ENCODE measurements at places on chromosomes 1 and 21.

GRCh38 chr1:193697115-193697762 lies 510.8 kb upstream of the B3GALT2 start:
- no peak for DNase-seq

DNA sequence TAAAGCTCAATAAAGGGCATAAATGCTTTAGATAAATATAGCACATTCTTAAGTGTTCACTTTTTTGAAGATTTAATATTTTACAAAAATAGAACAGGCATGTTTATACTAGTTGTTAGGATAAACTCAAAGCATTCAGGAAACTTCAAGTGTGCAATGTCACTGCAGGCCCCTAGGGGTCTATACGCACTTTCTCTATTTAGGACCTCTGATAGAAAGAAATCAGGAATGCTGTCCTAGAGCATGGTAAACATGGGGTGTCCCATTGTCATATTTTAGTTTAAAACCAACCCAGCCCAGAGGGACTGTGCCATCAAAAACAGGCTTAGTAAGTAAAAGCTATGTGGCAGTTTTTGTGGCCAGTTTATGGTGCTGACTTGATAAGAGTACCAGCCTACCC lies 102.2 kb downstream of the BARHL2 start:
- DNase-seq: no peak

DNA sequence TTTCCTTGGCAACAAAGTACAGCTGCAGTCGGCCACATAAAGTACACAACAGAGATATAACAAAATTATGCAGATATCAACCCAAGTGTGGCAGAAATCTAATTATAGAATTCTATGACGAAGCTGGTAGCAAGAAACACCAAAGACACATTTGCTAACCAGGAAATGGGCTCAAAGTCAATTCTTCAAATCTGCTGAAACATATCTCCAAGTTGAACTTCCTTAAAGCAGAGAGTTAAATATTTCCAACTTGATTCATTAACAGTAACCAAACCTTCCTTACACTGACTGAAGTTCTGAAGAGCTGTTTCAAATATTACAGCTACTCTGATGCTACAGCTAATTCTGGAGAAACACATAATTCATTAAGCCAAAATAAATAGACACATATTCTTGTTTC lies 67.6 kb upstream of the SDC3 start:
- peak; percentile 7 for DNase-seq

- DNase-seq: no peak
These were observed 114.1 kb downstream of the TNR start for GRCh38 chr1:175629318-175629694.

DNA sequence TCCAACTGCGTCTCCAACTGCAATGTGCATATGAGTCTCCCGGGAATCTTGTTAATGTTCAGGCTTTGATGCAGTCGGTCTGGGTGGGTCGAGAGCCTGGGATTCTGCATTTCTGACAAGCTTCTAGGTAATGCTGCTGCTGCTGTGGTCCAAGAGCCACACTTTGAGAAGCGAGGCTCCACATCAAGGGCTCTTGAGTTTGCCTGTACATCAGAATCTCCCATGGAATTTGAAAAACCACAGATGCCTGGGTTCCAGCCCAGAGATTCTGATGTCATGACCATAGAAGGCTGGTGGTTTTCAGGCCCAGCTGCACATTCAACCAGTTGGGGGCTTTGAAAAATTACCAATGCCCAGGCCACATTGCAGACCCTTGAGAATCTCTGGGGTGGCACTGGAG lies 93.9 kb upstream of the TARDBP start:
- DNase-seq: no peak

- peak; percentile 11 for DNase-seq
These were observed 82.4 kb downstream of the RAB3GAP2 start for GRCh38 chr1:220189750-220190347.

GRCh38 chr1:197763769-197764168 lies 11.5 kb downstream of the DENND1B start:
- DNase-seq: no peak

DNA sequence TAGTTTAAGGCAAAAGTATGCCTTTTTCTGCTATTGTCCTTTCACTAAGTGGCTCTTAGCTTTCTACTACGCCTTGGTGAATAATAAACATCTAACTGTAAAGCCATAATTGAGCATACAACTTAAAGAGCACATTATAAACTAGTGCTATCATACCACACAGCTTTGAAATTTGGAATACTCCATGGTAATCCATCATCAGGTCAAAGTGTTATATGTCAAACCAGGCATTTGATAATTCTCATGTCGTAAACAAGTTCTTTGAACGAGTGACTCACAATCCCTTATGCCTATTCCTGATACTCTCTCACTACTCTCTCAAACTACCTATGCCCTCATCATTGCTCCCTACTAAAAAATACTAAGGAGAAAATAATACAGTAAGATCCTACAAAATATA lies 60.3 kb upstream of the FMN2 start:
- DNase-seq: no peak

DNA sequence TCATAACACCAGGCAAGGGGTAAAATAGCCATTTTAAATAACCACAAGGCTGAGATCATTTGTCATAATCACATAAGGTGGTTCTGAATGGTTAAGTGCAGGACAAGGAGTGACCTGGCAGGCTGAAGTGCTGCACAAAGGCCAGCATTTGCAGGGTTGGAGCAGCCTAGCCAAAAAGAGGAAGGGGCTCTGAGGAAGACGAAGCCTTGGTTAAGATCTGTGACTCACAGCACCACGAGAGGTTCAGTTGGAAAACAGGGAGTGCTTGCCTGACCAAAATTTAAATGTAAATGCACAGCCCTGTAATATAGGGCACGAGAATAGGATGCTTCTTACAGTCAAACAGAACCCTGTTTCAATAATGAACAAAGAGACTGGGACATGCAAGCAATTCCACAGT lies 12.1 kb downstream of the ATP5PF start:
- DNase-seq: no peak

- DNase-seq: no peak
These were observed 4.0 kb upstream of the FOXD3 start for GRCh38 chr1:63318201-63318979.

- DNase-seq: peak; percentile 30
These were observed 7.0 kb upstream of the CDK11B start for GRCh38 chr1:1665815-1666251.

DNA sequence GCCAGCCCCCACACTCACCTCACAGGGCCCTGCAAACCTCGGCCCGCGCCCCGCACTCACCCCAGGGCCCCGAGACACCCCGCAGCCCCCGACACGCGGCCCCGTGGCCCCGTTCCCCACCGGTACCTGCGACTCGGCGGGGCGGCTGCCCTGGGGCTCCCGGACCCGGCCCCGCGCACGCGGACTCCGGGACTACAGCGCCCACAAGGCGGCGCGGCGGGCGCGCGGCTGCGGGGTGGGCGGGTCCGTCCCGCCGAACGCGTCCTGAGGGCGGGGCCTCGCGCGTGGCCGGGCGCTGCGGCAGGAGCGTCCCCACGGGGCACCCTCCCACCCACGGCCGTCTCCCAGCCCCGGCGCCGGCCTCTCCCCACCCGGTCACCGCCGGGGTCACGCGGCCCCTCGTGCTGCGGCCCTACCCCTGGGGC lies at the start of gene SLC19A1:
SLC19A1 (minus strand) TSS at position 199 of the 425 bp plus-strand sequence. CDS start 4,481 bp downstream, outside the sequence.
- peak; percentile 76 for DNase-seq

DNA sequence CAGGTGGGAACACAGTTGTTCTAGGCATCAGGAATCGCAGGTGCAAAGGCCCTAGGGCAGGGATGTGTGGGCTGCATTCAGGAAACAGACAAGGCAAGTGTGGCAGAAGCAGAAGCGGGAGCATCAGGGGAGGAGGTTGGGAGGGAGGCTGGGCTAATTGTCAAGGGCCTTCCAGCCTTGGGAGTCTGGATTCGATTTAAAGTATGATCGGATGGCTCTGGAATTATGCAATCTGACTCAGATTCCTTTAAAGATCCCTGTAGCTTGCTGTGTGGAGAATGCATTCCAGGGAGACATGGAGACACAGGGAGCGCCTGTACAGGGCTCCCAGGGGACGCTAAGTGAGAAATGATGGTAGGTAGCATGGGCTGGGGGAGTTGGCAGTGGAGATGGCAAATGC lies 86.5 kb downstream of the LACTBL1 start:
- DNase-seq: no peak

GRCh38 chr21:29786496-29787360 lies 153.1 kb downstream of the GRIK1 start:
- no peak for DNase-seq

GRCh38 chr1:212950243-212951125 lies at the start of gene VASH2:
VASH2 (plus strand) TSS chr1:212950541; CDS start chr1:212951543, 1,002 bp downstream.
- peak; percentile 59 for DNase-seq

DNA sequence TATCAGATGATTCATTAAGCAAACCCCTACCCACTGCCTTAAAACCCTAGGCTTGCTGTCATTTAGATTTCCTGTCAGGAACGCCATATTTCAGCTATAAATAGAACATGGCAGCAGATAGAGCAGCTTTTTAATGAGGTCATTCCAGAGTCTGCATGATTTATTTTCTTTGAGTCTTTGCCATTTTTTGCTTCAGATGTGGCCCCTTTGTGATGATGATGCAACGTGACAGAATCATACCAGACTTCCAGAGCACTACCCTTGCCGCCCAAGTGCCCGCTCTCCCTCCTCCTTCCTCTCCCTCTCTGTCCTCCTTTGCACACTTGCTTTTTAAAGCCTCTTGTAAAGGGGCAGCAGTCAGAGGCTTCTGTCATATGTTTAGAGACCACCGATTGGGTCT lies 55.5 kb upstream of the TRIM67 start:
- no peak for DNase-seq

DNA sequence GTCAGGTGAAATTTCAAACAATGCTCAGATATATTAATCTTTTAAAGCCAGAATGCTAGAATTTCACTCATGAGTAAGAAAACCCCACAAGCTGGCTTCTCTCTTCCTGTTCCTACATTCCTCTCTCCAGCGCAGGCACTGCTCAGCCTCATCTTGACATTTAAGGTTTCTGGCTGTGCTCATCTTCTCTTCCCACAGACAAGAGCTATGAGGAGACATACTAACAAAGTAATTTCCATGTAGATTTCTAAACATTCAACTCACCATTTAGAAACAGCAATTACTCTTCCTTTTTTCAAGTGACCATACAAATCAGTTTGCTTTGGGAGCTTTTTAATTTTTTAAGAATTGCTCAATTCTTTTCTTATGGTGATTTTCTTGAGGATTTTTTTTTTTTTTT lies 7.8 kb upstream of the LRRC8D start:
- DNase-seq: no peak

GRCh38 chr1:37676281-37677142 lies 15.8 kb upstream of the CDCA8 start:
- no peak for DNase-seq

- DNase-seq: no peak
These were observed 80.6 kb upstream of the IPO9 start for GRCh38 chr1:201748335-201748734.

DNA sequence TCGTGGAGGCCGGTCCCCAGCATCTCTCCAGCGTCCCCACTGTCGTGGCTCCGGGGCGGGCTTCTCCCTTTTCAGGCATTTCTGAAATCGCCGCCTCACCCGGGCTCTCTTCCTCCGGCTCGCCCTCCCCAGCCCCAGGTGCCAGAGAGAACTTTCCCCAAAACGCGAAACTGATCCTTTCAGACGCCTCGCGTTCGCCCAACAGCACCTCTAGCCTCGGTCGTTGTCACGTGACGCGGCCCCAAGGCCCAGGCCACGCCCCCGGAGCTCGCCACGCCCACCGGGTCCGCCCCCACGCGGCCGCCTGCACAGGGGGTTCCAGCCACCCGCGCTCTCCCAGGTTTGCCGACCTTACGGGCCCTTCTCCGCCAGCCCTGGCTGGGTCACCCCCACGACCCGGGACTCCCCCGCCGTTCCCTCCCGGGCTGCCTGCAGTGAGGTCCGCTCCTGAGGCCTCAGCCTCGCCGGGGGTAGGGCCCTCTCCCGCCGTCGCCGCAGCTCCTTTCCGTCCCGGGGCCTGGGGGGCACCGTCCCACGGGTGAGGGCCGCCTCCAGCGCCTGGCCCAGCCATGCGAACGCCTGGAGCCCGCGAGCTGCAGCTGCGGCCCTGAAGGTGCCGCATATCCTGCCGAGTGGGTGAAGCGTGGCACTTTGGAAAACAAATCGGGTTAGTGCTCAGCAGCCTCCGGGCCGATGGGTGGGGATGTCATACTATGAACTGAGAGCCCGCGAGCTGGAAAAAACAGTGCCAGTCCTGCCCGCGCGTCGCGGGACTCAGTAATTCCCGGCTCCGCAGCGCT lies 21.0 kb downstream of the H3-3A start:
- peak; percentile 94 for DNase-seq

DNA sequence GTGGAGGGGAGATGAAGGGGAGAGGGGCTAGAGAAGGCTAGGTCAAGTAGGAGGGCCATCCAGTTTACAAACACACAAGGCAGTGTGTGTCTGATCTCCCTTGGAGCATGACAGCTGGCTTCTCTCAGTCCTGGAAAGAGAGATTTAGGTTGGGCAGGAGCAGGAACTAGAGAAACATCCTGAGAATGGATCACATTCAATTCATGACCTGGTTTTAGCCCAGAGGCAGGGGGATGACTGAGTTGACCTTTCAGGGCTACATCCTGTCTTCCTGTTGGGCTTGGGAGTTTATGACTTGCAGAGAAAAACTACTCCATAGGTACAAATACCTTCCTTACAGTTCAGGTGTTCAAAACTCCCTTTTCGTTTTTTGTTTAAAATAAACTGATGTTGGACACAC lies 97.0 kb downstream of the IGSF21 start:
- DNase-seq: no peak

DNA sequence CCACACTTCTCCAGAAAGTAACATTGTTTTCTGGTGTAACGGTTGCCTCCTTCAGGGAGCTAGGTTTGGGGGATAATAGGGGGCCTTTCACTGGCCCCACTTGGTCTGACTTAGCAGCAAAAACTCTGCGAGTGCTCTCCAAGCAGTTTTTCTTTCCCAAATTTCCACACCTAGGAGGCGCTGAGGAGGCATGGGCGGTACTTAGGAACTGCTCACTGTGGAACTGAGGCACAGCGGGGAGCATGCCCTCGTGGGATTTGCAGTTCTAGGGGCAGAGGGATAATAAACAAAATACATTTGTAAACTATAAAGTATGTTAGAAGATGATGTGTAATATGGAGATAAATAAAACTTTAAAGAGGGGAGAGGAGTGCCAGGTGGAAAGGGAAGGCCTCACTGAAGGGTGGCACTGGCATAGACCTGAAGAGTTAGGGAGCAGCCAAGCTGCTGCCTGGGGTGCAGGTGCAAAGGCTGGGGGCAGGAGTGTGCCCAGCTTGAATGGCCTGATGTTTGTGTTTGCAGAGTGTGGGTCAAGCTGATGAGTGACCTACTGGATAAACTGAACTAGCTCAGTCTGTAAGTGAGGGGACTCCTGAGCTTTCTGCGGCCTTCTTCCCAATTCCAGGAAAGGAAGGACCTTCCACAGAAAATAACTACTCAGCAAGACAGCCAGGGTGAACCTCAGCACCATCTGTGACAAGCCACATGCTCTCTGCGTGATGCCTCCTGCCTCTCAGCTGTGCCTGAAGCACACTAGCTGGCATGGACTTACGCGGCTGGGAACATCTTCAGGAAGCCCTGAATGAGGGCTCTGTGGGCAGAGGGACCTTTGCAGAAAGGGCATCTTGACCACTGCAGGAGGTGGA lies 1.9 kb downstream of the EPHX1 start:
- DNase-seq: no peak

Measured in CD4-positive, alpha-beta T cell treated with Interleukin-10 for 1 hour (primary cell).